Hepatocyte (in vitro differentiated cells): ENCODE measurements at places on chromosomes 6 and 20. TPM values are rescaled to one million over a fixed set of nuclear protein-coding genes. Genes with fewer than 3 reads are reported as not detected.
A peak's percentile ranks its signal among the peaks of the same experiment; 100 is the strongest.

DNA sequence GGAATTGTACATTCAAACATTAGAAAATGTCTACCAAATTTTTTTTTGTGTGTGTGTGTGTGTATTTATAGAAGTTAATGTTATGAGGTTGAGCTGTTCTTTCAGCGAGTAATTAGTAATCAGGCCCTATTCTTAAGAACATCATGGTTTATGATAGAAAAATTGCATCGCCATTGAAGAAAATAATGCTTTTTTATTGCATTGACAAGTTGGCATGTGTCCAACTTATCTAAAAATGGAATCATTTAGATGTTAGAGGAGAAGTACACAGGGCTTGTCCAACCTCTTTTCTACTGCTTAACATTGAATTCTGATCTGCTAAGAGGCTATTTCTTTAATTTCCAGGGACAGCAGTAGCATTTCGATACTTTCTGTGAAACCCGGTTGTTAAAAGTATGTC lies 61.6 kb upstream of the ADGRG6 start:
- DNase-seq: no peak

- DNase-seq: no peak
These were observed 70.6 kb upstream of the F13A1 start for GRCh38 chr6:6390849-6391602.

DNA sequence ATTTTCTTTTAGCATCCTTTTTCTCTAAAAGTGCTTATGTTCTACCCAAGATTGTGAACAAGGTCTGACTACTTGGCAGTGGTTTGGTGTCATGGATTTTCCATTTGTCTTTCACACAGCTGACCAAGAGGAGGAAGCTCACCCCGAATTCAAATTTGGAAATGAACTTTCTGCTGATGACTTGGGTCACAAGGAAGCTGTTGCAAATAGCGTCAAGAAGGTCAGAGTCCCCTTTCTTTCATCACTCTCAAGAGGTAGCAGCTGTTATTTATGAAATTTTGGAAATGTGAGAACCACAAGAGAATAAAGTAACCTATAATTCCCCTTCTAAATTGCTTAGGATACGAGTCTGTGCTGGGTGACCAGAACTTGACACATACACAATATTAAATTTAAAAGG lies 113.0 kb upstream of the LAMP5 start:
- DNase-seq: no peak

GRCh38 chr6:63724721-63725120 lies 89.1 kb downstream of the PHF3 start:
- DNase-seq: peak; percentile 11

The OR2J1 gene
- not detected in 2 replicates for total RNA-seq

DNA sequence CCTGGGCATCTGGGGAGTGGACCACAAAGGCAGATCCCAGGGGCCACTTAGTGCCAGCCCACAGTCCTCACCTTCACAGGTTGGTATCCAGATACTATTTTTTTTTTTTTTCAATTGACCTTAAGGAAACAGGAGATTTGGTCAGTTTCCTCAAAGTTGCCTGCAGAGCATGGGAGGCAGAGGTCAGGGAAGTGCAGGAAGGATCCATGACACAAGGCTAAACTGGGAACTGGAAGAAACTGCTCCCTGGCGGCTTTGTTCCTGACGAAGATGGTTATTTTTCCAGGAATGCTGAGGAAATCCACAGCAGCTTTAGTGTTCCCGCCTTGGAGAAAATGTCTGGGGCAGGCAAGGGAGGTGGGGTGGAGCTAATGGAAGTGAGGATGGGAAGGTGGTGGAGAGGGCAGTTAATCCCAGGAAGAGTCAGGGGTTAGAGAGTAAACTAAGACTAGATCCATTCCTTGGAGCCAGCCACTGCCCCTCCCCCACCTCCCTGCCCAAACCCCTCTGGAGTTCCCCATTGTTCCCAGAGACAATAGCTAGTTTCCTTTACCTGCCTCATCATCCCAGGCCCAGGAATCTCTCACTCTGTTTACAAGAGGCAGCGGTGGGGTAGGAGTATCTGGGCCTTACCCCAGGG lies 14.3 kb upstream of the MYMX start:
- no peak for DNase-seq

GRCh38 chr20:5596401-5597193 lies 153.6 kb upstream of the SHLD1 start:
- no peak for DNase-seq

GRCh38 chr20:35294293-35294685 lies 2.1 kb upstream of the FAM83C start:
- no peak for DNase-seq

The ENPP1 gene
- total RNA-seq: 86.9 and 91.4 TPM in 2 replicates

- DNase-seq: no peak
These were observed 11.3 kb downstream of the FAXC start for GRCh38 chr6:99338188-99338587.

GRCh38 chr20:53635221-53635620 lies 41.6 kb upstream of the ZNF217 start:
- DNase-seq: no peak

The ANGPT4 gene
- total RNA-seq: not detected in 2 replicates

DNA sequence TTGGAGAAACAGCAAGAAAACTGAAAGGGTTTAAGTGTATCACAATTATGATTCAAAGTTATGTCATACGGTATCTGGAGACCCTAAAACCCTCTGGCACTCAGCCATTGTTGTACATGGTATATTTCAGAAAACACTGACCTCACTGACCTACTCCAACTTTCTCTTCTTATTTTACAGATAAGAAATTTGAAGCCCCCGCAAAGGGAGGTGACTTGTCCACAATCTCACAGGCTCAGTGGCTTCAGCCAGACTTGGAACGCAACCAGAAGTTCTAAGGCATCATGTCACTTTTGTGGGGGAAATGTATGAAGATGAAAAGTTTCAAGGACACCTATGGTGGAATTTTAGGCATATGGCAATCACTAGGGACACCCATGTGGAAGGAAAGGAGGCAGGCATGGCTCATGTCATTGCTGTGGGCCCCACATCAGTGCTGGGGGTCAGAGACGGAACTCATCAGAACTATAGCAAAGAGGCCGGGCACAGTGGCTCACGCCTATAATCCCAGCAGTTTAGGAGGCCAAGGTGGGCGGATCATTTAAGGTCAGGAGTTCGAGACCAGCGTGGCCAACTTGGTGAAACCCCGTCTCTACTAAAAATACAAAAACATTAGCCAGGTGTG lies 5.2 kb upstream of the TRIB3 start:
- no peak for DNase-seq

DNA sequence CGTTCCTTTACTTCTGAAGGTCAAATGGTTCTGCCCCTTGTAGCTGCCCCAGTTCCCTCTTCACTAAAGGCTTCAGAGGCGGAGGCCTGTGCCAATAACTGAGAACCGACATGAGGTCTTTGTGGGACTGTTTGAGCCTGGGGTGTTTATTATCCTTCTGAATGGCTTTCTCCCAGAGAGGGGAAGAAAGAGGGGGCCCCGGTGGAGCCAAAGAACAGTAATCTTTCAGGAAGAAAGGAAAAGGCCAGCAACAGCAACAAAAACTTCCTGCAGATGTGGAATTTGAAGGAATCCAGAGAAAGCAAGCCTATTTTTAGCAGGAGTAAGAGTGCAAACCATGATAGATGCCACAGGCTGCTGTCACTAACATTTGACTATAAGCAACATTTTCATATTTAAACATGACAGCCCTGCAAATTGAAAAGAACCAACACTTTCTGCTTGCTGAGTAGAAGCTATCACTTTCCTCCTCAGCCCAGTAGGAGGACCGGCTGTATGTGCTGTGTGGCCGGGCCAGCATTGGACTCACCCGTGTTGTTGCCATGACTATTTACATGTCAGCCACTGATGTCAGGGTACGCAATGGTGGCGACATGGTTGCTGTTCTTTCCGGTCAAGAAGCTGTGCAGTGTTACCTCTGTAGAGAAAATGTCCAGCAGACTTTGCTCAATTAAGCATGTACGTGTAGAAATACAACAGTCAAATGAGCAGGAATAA lies 121.3 kb downstream of the SOBP start:
- no peak for DNase-seq

DNA sequence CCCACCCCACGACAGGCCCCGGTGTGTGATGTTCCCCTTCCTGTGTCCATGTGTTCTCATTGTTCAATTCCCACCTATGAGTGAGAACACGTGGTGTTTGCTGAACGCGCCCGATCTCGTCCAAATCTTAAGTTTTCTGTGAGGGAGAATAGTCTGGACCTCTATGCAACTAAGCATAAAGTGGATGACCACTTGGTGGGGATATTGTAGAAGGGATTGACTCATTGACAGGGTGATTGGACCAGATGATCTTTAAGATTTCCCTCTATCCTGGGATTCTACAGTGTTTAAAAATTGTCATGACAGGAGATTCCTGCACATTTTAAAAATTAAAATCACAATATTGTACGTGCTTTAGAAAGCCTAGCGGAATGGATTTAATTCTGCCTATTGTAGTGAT lies 141.3 kb downstream of the TRMT11 start:
- DNase-seq: no peak

The TPX2 gene
- 22.9 and 23.9 TPM in 2 replicates for total RNA-seq

The LRRN4 gene
- total RNA-seq: 10.5 and 19.2 TPM in 2 replicates

GRCh38 chr20:47360297-47361056 lies 4.0 kb upstream of the ZMYND8 start:
- peak; percentile 85 for DNase-seq

DNA sequence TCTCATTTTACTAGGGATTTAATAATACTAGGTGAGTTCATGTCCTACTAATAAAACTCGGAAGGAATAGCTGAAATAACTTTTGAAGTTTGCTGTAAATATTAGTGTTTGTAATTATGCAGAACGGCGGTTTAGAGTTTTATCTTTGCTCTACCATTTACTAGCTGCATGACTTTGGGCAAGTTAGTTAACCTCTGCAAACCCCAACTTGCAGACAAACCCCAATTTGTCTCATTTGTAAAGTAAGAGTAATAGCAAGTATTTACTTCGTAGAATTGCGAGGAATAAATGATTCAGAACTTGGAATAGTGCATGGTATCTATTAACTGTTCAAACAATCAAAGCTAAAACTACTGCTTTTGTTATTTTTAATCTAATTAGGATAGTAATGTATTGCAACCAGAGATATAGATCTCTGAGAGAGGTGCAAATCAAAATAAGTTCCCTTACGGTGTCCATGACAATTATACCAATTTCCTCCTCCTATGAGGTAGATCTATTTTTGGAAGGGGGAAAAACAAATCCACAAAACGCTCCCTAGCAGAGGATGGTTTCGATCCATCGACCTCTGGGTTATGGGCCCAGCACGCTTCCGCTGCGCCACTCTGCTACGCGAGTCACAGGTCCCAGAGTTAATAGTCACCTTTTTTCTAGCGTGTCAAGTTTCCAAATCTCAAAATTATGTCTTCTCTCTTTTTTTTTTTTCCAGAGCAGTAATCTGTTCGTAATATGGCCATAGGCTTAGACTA lies 35.1 kb upstream of the BTN3A2 start:
- DNase-seq: peak; percentile 73

DNA sequence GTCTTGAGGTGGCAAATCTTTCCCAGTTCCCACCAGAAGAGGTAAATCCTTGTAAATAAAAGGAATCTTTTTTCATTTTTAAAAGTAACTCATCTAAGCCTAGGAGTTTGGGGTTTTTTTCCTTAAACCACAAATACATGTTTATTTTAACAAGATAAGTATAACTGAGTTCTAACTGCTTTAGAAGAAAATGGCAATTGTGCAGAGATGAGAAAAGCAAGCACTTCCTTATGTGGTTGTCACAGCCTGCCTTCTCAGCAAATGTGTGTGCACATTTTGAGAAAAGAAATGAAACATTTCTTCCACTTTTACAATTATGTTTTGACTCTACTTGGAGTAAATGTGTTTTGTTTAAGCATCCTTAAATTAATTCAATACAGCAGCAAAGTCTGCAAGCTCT lies 17.7 kb downstream of the HCK start:
- DNase-seq: no peak

DNA sequence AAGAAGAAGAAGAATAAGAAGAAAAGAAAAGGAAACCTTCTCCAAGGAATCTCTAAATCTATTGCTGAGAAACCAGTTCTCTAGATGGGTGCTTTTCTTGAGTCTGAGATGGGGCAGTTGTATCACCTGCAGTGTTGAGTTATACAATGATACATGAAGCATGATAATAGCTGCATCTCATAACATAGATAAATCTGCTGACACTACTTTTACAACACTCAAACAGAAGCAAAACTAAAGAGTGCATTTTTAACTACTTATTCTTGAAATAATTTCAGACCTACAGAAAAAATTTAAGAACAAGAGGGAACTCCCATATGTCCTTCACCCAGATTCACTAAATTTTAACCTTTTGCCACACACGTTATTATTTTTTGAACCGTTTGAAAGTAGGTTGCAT lies 70.3 kb downstream of the SYNJ2 start:
- no peak for DNase-seq

DNA sequence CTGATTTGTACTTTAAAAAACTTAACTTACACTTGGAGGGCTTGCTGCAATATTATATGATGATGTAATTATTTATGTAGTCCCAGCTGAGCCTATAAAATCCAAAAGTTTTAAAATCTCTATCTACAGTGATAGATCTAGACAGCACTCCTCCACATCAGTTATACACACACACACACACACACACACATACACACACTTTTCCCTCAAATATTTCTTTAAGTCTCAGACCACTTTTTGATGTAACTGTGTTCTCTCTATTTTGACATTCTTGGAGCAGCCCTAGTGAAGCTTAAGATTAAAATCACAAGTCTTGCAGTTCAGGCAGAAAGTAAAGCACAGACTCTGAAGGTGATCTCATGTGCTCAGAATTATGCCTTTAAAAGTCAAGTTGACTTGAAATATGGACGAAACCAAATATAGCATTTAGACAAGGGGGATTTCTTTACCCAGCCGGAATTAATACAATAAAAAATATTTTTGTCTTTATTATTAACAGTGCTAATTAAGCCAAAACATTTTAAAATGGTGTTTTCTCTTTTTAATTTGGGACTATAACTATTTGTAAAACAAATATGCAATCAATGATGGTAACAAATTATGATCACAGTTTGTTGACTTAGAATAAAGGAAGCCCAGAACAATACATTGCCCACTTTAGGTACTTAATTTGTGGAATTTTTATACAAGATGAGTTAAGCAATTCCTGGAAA lies 63.5 kb upstream of the TMEM30A start:
- peak; percentile 12 for DNase-seq

The MUCL3 gene
- total RNA-seq: 0.04 and 0.13 TPM in 2 replicates

- DNase-seq: no peak
These were observed 271.3 kb upstream of the BTBD3 start for GRCh38 chr20:11646359-11646758.

DNA sequence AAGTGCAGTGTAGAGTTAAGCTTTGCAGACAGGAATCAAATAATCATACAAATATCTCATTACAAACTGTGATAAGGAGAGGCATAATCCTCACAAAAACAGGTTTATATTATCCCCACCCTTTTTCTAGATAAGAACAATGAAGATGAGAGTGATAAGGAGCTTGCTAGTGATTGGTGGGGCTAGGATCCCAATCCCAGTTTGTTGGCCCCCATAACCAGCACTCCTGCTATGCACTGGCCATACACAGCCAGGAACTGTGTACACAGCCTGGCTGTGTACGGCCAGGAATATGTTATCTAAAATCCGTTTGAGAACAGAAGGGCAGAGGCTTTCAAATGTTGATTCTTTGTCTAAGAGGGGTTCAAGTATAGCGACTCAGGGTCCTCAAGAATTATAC lies 180.6 kb downstream of the EYA2 start:
- no peak for DNase-seq
